ENCODE measurements at places on chromosomes 12 and 14.

GRCh38 chr14:51884086-51884927 is 23.9 kb downstream of the GNG2 start:
- DNase-seq: no peak

DNA sequence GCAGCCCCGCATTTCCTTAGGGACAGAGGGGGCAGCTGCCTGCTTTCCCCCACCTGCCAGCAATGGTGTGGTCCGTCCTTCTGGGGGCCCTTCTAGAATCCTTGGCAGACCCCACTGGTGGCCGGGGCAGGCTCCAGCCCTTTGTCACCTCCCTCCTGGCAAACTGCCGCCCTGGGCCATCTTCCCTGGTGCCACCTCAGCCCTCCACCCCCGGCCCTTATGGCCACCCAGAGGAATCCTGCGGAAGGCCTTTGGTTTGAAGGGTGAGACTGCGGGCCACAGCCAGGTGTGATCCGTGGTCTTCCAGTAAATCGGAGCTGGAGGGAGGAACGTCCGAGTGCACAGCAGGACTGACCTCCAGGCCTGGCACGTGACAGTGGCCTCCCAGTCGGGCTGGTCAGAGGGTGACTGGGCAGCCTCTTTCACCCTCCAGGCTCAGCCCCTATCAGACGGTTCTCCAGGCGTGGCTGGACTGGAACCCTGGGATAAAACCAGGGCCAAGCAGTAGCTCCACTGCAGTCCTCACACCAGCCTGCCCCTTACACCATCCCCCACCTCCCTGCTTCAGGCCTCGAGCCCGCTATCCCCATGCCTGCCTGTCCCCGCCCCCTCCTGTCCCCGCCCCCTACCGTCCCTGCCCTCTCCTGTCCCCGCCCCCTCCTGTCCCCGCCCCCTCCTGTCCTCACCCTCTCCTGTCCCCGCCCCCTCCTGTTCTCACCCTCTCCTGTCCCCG is 12.4 kb downstream of the FBRSL1 start:
- no peak for DNase-seq

GRCh38 chr14:67002994-67003753 is 186.1 kb upstream of the GARIN2 start:
- no peak for DNase-seq

DNA sequence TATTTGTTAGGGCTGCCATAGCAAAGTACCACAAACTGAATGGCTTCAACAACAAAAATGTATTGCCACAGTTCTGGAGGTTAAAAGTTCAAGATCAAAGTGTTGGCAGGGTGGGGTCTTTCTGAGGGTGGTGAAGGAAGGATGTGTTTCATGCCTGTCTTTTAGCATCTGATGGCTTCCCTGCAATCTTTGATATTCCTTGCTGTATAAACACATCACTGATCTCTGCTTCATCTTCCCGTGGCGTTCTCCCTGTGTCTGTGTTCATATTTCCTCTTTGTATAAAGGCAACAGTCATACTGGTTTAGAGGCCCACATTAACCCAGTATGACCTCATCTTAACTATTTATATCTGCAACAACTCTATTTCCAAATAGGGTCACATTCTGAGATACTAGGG is 167.5 kb downstream of the BTG1 start:
- DNase-seq: no peak

- no peak for DNase-seq
Observed at GRCh38 chr12:6950401-6950801, 755 bp upstream of the PTPN6 start.
